ENCODE measurements at places on chromosomes 12 and 14.

GRCh38 chr12:20030826-20031225 is 337.5 kb upstream of the PDE3A start:
- peak; percentile 64 for DNase-seq

DNA sequence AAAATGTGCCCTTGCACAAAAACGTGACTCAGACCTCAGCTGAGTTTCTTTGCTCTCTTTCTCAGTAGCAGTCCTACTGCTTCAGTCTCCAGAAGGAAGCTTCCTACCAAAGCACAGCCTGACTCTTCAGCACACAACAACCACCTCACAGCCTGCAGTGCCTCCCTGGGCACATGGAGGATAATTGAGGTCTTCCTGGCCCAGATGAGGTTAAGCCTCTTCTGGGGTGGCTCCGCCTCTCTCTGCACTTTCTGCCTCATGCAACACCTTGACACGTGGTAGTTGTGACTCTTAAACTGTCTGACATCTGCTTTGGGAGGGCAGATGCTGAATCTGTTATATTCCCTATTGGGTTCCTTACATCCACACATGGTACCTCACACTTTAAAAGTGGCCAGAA is 33.8 kb downstream of the GIT2 start:
- DNase-seq = peak; percentile 45

DNA sequence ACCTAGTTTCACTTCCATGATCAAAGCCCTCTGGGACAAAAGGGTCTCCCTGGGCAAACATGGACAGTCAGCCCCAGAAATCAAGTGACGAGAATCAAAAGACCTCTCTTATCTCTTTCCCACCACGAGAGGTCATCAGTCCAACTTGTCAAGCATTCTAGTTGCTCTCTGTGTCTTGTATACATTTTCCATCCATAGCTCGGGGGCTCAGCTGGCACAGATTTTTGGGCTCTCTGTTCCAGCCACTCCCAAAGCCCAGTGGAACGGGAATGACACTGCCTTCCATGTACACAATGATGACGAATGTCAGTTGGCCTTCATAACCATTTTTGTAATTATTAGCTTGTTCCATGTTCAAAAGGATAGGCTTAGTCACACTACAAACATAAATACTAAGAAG is 29.7 kb downstream of the NOS1 start:
- no peak for DNase-seq

DNA sequence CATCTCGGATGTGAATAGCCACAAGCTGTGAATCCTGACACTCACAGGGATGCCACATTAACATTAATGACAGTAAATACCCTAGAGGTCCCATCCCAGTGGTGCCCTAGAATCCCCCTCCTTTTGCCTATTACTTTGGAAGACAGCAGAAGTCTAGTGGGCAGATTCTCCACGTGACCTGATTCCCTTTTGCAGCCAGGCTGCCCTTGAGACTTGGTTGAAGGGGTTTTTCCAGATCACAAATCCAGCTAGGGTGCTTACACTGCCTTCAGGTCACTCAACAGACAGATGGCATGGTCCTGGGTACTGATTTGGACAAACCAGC is 8.7 kb downstream of the HDAC7 start:
- DNase-seq = no peak
